ENCODE measurements at places on chromosomes 6 and 20. TPM values are rescaled to one million over a fixed set of nuclear protein-coding genes. Genes with fewer than 3 reads are reported as not detected.

GRCh38 chr20:58056021-58056591, 172.3 kb downstream of the ANKRD60 start:
- no peak for DNase-seq

GRCh38 chr6:43037197-43037596, 15.8 kb downstream of the RRP36 start:
- peak; percentile 70 for DNase-seq

DNA sequence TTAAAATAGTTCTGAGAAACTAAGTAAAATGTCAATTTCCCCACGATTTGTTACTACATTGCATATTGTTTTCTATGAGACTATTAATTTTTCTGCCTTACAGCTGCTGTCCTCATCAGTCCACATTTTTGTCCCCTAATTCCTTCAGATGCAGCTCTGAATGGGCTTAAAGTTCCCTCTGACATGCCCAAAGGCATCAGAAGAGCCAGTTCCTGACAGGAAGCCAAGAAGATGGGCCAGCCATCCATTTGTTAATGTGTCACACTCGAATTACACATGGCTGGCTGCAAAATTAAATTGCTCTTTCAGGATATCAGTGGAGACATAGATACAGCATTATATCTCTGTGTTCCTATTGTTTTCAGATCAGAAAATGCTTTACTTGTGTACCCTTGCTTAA, 1223.0 kb downstream of the EPHA7 start:
- peak; percentile 5 for DNase-seq

GRCh38 chr20:32456869-32457478, 98.8 kb downstream of the ASXL1 start:
- peak; percentile 98 for DNase-seq

DNA sequence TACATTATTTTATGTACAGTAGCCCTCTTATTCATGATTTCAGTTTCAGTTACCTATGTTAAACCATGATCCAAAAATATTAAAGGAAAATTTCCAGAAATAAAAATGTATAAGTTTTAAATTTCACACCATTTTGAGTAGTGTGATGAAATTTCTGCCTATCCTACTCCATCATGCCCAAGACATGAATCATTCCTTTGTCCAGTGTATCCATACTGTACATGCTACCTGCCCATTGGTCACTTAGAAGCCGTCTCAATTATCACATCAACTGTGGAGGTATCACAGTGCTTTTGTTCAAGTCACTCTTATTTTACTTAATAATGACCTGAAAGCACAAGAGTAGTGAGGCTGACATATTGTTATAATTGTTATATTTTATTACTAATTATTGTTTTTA, 32.3 kb upstream of the PLCB4 start:
- DNase-seq, result no peak

GRCh38 chr6:20350215-20350614, 51.5 kb upstream of the E2F3 start:
- DNase-seq, result no peak

The CCM2L gene
- not detected for total RNA-seq

- peak; percentile 99 for DNase-seq
Observed at GRCh38 chr20:34083137-34083536, 28.9 kb downstream of the EIF2S2 start.

DNA sequence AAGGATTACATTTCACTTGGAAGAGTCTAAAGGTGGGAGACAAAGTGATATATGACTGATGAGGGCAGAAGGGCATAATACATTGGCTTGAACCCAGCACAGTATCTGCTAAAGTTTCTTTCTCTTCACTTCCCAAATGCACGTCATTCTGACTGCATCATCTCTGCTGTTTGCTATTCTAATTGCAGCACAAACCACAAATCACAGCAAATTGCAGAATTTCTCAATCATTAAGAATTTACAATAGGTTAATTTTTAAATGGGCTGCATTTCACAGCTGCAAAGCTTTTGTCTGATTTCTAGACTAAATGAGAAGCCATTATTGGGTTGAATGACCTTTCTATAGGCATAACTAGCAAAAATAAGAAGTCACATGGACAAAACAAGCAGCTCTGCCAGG, 337.0 kb downstream of the RNGTT start:
- no peak for DNase-seq

The PTCRA gene
- not detected for total RNA-seq

- no peak for DNase-seq
Observed at GRCh38 chr20:58778760-58779159, 71.9 kb downstream of the GNAS-AS1 start.

DNA sequence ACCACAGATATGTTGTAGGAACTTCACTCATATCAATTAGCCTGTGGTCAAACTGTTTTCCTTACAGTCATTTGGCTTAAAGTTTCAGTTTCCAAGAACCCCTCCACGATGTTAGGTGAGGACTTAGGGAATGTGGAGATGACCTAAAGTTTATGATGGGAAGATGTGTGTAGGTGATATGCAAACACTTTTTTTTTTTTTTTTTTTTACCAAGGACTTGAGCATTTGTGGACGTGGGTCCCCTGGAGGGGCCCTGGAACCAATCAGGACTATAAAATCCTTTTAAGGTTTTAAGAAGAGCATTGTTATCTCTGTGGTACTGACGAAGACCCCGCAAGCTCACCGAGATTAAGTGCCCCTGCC, 478 bp upstream of the MTHFD1L start:
- peak; percentile 19 for DNase-seq

DNA sequence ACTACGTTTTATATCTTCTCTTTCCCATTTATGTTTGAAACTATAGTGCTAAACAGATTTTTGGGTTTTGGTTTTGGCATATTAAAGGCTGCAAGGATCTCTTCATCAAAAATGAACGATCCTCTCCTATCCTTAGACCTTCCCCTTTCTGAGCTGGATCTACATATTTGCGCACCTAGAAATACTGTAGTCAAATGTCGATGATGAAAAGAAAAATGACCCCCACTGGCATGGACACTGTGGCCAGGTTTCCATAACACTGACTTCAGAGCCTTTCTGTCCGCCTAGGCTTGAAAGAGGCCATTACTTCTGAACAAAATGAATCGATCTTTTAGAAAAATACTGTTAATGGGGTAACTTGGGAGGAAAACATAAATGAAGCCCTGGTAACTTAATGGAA, 5.8 kb downstream of the FLRT3 start:
- DNase-seq, result no peak

- DNase-seq, result no peak
Observed at GRCh38 chr6:102387326-102388033, 994.0 kb downstream of the GRIK2 start.

The HTR1B gene
- not detected for total RNA-seq

GRCh38 chr6:49264909-49265308, 198.1 kb downstream of the MMUT start:
- DNase-seq, result no peak

GRCh38 chr6:30893001-30893591, 8.8 kb downstream of the DDR1 start:
- peak; percentile 80 for DNase-seq

GRCh38 chr6:37916675-37917074, 97.1 kb downstream of the ZFAND3 start:
- DNase-seq, result no peak

The DLL1 gene
- total RNA-seq, result 0.36 TPM

The ZC2HC1B gene
- not detected for total RNA-seq

- DNase-seq, result no peak
Observed at GRCh38 chr6:123333000-123333756, 303.6 kb downstream of the TRDN start.

GRCh38 chr6:123042401-123042800, 46.4 kb downstream of the CLVS2 start:
- no peak for DNase-seq

DNA sequence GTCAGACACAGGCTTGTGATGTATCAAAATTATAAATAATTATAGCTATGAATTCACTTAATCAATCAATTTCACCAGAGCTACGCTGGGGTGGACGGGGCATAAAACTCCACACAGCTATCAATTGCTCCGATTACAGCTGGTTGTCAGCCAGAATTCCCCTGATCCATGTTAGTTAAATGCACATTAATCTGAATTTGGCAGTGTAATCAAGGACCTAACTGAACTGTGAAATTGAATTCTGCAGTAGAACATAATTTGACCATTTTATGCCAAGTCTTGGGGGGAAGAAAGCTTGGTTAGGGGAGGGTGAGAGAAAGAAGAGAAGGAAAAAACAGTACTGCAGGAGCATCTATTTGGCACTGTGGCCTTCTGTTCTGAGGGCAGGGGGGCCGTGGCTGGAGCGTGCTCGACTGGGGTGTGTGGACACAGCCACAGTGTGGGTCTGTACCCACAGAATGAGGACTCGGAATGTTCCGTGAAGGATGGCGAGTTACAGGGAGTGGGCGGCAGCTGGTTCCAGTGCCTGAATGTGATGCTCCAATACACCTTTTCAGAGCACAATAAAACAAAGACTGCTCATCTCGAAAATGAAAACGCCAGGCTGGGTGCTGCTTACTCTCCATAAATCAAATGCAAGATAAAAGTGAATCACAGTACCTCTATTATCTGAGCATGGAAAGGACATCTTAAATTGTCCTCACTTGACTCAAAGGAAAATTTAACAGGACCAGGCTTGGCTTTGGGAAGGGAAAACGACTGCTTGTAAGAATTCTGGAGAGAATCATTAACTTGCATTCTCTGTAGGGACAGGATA, 59.2 kb downstream of the LAMP5 start:
- DNase-seq, result no peak

DNA sequence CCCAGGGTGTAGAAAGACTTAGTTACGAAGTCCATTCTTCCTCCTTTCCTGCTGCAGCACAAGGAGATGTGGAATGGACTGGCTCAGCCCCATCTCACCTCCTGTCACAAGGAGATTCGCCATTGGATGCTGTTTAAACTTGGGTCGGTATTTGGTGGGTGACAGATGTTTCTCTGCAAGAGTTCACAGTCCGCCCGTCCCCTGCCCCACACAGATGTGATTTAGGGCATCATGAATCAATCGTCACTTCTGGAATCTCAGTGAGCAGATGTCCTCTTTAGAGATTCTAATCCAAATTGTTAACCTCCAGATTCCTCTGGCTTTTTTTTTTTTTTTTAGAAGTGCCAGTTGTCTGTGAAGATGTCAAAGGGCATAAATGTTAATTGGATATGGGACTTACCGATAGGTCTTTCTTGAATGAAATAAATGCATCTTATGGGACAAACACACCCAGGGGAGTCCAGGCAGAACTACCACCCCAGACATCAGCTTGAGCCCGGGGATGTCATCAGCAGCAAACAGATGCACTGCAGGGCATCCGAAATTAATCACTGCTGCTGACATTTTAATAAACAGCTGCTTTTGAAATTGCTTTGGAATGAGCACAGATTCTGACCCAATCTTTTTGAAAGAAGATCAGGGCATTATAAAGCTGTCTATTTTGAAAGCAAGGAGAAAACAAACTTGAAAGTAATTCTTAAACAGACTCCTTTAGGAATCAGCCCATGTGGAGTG, 117.6 kb upstream of the CDH4 start:
- no peak for DNase-seq

The TSBP1 gene
- total RNA-seq, result not detected

DNA sequence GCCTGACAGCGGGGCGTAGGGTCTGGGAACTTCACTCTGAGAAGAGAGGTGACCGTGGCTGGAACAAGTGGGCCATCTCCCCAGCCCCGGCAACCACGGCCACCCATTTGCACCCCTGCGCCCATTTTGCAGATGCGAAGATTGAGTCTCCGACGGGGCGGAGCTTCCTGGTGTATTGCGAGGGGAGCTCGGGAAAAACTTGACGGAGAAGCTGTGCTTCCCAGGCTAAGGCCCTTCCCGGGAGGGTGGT, 653 bp downstream of the ZNF335 start:
- DNase-seq, result no peak

The GMDS gene
- total RNA-seq, result 30.9 TPM

DNA sequence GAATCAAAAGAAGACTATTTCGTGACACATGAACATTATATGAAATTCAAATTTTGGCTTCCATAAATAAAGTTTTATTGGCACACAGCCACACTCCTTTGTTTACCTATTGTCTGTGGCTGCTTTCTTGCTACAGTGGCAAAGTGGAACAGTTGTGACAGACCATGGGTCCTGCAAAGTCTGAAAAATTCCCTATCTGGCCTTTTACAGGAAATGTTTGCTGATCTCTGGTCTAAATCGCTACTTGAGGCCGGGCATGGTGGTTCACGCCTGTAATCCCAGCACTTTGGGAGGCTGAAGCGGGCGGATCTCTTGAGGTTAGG, 23.1 kb upstream of the PREX1 start:
- no peak for DNase-seq

GRCh38 chr6:3654898-3655297, 96.6 kb downstream of the PXDC1 start:
- no peak for DNase-seq

The PPP1R18 gene
- 62.6 TPM for total RNA-seq

GRCh38 chr20:33082546-33082945, 3.1 kb downstream of the BPIFB4 start:
- no peak for DNase-seq

- no peak for DNase-seq
Observed at GRCh38 chr6:48714250-48714649, 603.3 kb upstream of the PTCHD4 start.

GRCh38 chr6:90167514-90168379, 128.9 kb downstream of the BACH2 start:
- no peak for DNase-seq

DNA sequence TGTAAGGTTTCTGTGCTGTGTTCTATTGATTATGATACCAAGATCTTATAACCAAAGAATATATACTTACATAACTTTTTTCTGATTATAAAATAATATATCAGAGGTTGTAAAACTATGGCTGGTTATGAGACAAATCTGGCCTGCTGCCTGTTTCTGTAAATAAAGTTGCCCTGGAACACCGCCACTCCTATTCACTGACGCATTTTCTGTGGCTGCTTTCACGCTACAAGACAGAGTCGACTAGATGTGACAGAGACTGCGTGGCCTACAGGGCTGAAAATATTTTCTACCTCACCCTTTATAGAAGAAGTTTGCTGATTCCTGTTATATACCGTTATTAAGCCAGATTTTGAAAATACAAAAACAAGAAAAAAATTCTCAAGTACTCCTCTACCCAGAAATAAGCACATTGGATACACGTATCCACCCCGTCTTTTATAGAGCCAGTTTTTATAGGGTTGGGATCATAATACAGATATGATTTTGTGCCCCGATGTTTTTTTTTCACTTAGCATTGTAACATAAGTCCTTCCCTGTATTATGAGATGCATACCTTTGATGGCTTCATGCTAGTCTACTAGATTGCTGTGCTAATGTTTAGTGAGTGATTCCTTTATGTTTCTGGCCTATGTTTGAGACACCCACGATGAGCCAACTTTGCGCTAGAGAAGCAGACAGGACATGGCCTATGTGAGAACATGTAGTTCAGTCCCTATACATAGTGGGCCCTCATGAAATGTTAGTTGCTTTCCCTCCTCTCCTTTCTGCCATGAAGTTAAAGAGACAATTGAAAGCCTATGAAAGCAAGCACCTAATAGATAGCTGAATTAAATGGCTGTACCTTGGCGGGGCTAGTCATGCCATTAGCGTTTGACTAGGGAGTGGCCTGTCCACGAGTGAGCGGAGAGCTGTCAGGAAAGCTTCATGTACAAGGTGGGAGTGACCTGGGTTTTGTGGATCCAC, 98.1 kb upstream of the KCNK16 start:
- no peak for DNase-seq

- no peak for DNase-seq
Observed at GRCh38 chr6:87068795-87069194, 26.1 kb downstream of the CGA start.

The DYNLT2 gene
- total RNA-seq, result 1.8 TPM

GRCh38 chr6:7763881-7764280, 38.0 kb downstream of the BMP6 start:
- no peak for DNase-seq

The WDR46 gene
- total RNA-seq, result 86.9 TPM

- DNase-seq, result no peak
Observed at GRCh38 chr6:44396968-44397367, 9.5 kb downstream of the CDC5L start.

The HAO1 gene
- total RNA-seq, result not detected

The LHFPL5 gene
- total RNA-seq, result not detected

The TNFRSF6B gene
- 2.9 TPM for total RNA-seq

Data from osteoblast (primary cell).